ENCODE measurements at places on chromosomes 16 and 17.
A peak's percentile ranks its signal among the peaks of the same experiment; 100 is the strongest.

DNA sequence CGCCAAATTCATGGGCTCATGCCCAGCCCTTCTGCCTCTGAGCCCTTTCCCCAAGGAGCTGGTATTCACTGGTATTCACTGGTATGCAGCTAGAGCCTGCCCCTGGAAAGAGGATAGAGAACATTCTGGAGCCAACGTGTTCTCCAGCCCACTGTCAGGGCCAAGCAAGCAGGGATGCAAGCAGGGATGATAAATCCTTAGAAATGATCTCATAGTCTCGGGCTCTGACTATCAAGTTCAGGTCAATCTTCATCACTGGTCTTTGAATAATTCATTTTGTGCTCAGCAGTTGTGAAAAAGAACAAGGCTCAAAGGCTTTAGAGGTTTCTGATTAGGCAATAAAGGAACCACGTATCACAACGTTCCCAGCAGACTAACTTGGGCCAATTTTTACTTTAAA, 57.3 kb downstream of the CACNG5 start:
- DNase-seq = no peak

GRCh38 chr17:63626551-63627180, 4.4 kb downstream of the MAP3K3 start:
- DNase-seq = no peak

GRCh38 chr17:44556166-44556831, 985 bp upstream of the FZD2 start:
- DNase-seq = no peak

DNA sequence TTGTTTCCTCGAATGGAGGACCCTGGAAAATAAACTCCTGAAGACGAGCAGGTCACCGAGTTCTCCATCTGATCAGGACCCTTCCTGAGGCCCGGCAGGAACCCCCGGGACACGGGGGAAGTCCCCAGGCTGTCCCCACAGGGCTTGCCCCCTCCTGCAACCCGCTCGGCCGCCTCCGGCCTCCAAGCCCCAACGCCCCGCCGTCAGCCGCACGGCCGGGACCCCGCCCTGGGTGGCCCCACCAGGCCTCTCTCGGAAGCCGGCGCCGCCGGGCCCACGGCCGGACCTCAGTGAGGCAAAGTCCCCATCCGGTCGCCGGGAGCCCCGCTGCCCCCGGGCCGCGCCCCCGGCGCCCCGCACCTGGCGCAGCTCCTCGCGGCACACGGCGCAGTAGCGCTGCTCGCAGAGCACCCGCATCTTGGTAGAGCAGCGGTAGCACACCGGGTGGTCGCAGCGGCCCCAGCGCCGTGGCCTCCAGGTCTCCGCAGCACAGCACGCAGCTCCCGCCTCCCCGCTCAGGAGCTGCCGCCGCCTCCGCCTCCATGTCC, 383 bp downstream of the ZNF598 start:
- no peak for DNase-seq

GRCh38 chr17:75843577-75844529, at the start of gene UNC13D:
Gene UNC13D, minus strand, starts transcription at chr17:75844404. Its CDS starts 67 bp downstream, at chr17:75844337.
- DNase-seq = no peak

GRCh38 chr17:60631119-60631518, 31.1 kb downstream of the PPM1D start:
- DNase-seq = no peak

DNA sequence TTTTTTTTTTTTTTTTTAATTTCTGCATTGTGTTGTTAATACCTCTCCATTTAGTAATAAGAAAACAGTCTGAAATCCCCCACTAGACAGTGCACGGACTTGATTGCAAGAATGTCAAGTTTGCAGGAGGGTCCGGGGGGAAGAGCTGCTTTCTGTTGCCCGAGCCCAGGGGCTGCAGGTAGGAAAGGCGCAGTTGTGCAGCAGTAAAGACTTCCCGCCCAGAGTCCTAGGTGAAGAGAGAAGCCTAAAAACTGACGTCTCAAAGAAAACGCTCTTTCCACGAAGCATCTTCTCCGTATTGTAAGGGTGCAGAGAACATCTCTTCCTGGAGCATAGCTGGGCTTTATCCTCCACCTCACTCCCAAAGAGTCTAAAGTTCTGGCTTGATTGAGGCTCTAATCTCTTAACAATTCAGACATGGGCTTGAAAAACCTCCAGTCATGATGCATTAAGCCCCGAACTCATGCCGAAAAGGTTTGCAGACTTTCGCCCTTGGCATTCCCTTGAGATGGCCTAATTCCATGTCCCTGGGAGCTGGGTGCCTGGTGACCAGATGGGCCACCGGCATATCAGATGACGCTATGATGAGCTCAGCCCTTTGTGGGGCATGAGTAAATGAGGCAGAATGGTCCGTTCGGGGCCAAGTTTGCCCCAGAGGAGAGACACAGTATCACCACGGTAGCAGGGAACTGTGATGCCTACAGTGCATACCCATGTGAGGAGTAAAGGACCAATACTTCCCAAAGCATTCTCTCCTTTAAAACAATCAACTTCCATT, 436.2 kb upstream of the ZFHX3 start:
- DNase-seq = no peak

DNA sequence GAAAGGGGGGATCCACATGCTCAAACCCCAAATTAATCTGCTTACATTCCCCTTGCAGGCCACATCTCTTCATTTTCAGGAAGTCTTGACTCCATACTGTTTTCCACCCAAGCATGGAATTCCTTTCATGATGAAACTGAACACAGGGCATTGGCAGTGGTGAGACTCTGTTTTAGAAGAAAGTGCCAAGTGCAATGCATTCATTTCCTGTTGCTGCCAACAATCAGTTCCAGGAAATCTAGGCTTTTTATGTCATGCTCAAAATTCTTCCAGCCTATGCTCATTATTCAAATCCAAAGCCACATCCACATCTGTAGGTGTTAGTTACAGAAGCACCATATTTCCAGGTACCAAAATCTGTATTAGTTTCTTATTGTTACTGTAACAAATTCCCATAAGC, 4.1 kb downstream of the CCL2 start:
- no peak for DNase-seq

- DNase-seq = no peak
Observed at GRCh38 chr17:12730931-12731521, 58.3 kb upstream of the ARHGAP44 start.

DNA sequence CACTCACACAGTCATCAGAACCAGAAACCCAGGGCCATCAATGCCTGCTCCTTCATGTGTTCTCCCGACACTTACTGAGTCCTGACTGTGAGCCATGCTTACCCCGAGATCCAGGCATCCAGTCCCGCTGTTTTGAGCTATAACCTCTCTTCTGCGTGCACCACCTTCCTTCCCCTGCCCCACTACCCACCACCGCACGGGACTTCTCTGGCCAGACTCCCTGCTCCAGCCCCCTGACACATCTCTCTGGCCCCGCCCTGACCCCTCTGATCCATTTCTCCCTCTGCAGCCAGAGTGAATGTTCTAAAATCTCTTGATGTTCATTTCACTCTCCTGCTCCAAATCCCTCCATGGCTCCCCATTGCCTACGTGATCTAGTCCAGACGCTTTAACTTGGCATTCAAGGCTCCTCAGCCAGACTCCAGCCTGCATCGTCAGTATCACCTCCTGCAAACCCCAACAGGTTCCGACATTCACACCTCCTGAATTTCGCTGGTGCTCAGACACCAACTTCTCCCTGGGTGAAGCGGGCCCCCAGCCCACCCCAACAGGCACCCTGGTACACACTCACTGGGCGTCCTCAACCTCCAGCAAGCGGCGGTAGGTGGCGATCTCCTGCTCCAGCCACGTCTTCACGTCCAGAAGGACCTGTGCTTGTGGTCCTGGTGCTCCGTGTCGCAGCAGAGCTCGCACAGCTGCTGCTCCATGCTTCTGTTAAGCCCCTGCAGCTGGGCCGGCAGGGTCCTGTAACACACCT, 3.1 kb upstream of the KRT17 start:
- no peak for DNase-seq

DNA sequence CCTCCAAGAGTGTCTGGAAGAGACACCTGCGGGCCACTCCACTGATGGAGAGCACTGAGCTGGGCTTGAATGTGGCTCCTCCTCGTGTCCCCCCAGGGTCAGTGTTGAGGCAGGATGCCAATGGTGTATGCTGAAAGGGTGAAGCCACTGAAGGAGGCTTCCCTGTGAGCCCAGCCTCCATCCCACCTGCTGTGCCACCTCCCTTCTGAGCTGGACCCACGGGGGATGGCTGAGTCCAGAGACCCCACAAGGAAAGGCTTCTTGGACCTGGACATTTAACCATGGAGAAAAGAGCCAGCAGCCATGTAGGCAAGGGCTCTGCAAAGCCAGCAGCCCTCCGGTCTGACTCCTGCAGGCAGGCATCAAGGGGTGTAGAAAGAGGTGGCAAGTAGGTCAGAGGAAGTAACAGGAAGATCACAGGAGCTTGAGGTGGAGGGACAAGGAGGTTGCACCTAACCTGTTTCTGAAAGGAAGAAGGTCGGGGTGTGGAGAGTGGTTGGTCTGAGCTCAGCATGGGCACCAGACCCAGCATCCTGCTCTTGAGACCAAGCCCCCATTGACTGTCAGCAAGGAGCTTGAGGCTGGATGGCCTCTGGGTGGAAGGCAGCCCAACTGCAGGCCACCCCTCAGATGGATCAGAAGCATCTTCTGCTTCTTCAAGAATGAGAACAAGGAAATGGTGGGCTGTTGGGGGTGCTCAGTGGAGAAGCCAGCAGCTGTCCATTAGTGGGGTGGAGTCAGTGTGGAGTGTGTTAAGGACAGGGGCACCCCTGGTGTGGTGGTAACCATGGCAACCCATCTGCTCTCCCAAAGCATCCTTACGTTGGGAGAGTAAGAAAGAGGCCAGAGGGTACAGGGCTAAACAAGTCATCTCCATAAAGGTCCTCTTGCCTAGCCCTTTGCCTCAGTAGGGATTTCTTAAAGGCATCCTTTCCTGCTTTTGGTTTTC, 80.7 kb downstream of the PLD6 start:
- no peak for DNase-seq

GRCh38 chr16:10240854-10241613, 58.8 kb upstream of the GRIN2A start:
- no peak for DNase-seq

GRCh38 chr17:691423-691822, 23.2 kb downstream of the VPS53 start:
- DNase-seq = no peak

DNA sequence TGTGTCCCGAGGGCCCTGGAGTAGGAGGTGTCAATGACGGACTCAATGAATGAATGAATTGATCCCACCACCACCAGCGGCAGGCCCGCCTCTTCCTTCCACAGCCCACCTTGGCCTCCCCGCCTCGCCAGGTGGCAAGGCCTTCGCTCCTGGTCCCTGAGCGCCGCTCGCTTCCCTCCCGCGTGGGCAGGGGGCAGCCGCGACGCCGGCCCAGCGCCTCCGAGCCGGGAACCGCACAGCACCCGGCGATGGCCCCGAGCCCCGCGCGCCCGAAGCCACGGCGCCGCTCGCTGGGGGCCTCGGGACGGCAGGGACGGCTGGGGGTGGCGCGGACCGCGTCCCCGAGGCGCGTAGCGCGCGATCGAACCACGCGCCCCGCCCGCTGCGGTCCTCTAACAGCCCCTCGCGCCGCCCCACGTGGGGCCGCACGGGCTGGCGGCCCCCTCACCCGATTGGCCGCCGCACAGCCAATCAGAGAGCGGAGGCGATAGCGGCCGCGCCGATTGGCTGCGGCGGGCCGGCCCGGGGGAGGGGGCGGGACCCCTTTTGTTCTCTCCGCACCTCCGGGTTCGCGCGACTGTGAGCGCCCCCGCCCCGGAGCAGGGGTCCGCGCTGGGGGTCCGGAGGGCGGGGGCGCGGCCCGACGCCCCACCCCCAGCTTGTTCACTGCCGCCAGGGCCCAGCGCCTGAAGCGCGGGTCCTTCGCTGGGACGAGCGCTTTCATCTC, 31.4 kb downstream of the ACTG1 start:
- no peak for DNase-seq

DNA sequence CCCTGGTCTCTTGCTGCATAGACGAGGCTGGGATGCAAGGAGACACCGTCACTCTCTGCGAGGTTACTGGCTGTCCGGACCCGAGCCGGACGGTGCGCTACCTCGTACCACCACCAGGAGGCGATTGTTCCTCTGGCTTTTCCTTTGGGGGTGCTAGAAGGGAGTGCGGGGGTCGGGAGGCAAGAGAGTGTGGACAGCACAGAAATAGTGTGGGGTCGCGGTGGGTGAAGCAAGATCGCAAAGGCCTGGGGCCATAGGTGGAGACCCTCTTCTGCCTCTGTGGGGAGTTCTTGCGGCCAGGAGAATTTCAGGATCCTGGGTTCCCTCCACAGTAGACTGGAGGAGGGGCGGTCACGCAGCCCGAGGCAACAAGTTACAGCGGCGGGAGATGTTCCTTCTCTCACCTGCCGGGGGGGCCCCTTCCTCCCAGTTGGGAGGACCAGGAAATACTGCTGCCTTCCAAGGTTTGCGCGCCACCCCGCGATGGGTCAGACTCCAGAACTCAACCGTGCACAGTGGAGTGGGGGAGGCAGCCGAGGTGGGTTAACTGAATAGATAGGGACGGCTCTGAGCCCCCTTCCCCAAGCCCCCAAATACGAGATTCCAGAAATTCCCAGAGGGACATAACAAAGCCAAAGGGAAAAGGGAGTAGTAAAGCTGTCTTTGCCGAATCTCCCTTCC, 6.9 kb downstream of the PHOSPHO1 start:
- DNase-seq = peak; percentile 37

DNA sequence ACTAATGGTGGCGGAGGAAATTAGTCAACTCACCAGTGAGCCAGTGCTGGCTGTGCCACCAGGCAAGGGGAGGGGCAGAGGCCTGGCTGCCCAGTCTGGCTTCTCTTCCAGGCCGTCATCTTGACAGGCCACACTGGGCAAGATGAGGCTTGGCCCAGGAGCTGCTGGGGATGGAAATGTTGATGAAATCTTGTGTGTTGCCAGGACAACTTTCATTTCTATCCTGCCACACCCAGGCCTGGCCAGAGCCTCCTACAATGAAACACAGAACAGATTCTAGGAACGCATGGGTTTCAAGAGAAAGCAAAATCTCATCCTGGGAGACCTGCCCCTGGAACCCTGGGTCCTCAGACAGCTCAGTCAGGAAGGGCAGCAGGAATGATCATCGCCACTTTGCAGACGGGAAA, 9.3 kb downstream of the HEXIM2 start:
- no peak for DNase-seq

- DNase-seq = no peak
Observed at GRCh38 chr17:68670967-68671693, 70.0 kb upstream of the FAM20A start.

DNA sequence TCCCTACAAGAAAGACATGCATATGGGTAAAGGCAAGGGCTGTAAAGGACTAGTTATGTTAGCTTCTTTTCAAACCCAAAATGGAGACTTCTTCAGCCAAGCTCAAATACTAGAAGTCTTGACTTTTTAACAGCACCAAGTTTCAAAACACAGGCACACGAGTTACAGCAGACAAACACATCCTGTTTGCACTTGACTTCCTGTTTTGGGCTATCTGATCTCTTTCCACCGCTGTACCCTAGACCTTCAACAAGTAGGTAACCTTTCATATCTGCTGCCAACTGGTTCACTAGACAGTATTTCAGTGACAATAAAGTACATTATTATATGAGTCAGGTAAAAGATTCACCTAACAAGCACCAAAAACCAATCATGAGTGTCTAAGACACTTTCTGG, 12.3 kb downstream of the RFFL start:
- no peak for DNase-seq

GRCh38 chr17:20805751-20806150, 226.2 kb downstream of the CDRT15L2 start:
- DNase-seq = no peak

- DNase-seq = no peak
Observed at GRCh38 chr16:85200471-85201278, 88.4 kb upstream of the CIBAR2 start.

Data from activated T-helper 1 cell treated with anti-CD3 and anti-CD28 coated beads, Interleukin-2, amount 50 U/mL, for 16 hours (primary cell).